Kidney epithelial cell (primary cell): ENCODE measurements at places on chromosomes 3 and 15.

DNA sequence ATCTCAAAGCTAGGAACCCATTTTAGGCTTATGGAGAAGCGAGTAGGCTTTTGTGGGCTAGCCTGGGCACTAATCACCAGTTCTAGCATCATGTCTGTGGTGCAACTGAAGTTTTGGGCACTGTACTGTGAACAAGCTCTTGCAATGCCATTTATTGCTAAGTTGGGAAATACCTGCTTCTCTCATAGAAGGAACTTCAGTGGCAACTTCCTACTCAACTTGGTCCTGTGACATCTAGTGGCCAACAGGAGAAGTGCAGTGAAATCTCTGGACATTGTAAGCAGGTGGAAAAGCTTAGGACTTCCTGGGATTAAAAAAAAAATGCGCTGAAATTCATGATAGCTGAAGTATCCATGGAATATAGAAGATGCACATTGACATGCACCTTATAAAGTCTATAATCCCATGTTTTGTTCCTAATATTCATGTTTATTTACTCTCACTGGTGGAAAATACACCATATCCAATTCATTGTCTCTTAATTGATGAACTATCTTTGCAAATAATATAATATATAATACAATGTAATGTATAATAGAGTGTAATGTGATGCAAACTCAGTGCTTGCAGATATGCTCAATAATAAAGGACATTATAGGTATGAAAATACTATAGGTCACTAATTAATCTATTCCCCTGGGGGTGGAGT, 6.5 kb upstream of the ALDH1A3 start:
- DNase-seq = peak; percentile 72

DNA sequence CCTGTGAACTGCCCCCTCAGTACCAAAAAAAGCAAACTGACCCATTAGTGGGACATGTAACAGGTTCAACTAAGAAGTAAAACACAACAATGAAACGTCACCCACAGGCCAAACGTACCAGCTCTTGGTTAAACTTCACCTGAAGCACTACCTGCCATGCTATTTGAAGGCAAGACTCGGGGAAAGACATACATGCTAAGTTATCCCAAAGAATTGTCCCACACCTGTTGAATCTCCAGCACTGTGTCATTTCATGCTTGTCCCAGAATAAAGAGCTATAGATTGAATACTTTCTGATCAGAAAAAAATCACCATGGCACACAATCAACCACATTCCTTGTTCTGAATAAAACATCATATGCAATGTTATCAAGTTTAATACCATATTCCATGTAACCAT, 195.4 kb upstream of the WNT5A start:
- DNase-seq = no peak

GRCh38 chr3:112629425-112629824, 11.5 kb downstream of the CCDC80 start:
- no peak for DNase-seq

DNA sequence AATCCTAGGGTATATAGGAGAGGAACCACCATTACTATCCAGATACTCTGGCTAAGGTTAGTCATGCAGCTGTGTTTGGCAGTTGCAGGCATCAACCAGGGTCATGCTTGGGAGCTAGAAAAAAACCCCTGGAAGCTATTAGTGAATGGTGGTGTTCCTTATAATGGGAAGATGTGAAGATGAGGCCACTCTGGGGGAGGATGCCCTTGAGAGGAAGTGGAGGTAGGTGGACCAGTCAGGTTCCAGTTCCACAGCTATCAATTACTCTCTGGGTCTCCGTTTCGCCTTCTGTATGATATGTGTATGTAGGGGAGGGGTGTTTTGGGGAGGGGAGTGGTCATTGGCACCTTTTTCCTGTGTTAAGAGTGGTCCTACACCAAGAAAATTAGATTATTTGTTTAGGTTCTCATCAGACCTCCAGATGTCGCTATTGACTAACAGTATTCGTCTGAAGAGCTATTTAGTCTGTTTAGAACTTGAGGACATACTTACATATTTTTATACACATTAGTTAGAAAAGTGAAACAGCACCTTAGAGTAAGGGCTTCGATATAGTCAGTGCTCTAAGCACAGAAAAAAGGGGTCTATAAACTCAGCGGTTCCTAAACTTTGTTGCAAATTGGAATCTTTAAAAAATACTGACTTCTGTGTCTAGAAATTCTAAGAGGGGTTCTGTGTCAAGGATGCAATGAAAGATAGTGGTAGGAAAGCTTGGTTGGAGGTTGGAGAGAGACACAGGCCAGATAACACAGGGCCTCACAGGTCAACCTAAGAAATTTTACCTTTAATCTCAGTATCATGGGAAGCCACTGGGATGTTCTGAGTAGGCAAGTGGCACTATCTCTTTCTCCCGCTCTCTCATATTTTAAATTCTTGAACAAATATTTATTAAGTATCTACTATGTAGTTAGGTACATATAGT, 9.1 kb upstream of the HPS3 start:
- DNase-seq = no peak

DNA sequence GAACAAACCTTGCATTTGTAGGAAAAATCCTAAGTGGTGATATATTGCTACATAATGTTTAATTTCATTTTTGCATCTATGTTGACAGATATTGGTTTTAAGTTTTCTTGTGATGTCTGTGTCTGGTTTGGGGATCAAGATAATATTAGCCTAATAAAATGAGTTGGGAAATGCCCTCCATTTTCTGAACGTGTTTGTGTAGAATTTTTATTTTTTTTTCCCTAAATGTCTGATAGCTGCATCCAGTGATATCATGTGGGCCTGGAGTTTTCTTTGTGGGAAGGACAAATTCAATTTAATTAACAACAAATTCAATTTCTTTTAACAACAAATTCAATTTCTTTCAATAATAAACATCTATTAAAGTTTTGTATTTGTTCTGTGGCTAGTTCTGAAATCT, 35.1 kb downstream of the NEDD4 start:
- no peak for DNase-seq

DNA sequence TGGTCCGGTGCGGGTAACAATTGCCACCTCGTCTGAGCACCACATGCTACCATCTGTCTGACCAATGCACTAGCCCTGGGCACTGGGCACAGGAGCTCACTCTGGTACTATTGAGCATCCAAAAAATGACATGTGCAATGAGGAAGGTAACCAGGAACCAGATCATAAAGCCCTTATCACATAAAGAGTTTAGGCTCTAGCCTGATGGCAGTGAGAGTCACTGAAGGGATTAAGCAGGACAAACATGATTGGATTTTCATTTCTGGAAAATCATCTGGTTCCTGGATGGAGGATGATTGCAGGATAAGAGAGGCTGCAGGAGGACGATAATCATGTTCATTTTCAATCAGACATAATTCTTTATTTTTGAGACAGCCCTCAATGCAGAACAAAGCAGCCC, 12.4 kb downstream of the NDUFB4 start:
- DNase-seq = no peak

DNA sequence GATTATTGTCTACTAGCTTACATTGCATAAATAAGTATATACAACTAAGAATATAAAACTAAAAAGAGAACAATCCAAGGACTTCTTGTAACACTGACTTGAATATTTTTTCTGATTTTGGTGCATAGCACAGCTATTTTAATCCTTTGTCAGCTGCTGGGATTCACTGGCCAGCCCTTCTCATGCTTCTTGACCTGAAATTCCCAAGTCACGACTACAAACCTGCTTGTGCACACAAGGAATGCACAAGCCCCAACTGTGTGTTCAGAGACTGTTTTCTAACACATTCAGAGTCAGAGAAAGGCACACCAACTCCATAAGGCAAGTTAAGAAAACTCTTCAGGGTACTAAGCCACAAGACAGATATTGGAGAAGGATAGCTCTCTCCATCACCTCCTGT, 80.9 kb downstream of the TNIK start:
- DNase-seq = no peak

DNA sequence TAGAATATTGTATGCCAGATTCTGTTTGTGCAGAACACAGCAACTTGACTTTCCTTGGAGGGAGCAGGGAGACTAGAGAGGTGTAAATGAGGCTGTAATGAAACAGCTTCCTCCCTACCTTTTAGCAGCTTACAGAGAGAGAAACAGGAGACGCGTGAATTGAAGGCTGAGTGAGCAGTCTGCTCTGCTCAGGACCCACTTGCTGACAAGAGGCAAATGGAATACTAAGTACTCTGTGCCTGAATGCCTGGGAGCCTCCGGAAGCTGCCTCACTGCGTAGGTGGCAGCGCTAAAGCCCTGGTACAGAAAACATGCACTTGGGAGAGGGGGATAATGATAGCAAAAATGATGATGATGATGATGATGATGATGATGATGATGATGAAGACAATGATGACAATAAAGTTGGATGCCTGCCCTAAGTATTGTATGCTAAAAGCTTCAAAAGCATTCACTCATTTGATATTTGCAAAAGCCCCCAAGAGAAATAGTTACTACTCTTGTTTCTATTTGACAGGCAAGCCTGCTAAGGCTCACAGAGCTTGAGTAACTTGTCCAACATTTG, 548.9 kb downstream of the NTRK3 start:
- no peak for DNase-seq

- no peak for DNase-seq
Observed at GRCh38 chr3:135023996-135024658, 229.1 kb downstream of the EPHB1 start.

- DNase-seq = no peak
Observed at GRCh38 chr15:81858586-81858985, 187.2 kb downstream of the MEX3B start.

GRCh38 chr15:64067564-64068030, 21.3 kb upstream of the DAPK2 start:
- peak; percentile 10 for DNase-seq

- DNase-seq = no peak
Observed at GRCh38 chr3:117602058-117602644, 892.6 kb downstream of the TUSC7 start.

GRCh38 chr3:152384412-152384811, 115.7 kb downstream of the MBNL1 start:
- DNase-seq = no peak

GRCh38 chr15:55835866-55836265, 92.9 kb upstream of the PRTG start:
- no peak for DNase-seq

DNA sequence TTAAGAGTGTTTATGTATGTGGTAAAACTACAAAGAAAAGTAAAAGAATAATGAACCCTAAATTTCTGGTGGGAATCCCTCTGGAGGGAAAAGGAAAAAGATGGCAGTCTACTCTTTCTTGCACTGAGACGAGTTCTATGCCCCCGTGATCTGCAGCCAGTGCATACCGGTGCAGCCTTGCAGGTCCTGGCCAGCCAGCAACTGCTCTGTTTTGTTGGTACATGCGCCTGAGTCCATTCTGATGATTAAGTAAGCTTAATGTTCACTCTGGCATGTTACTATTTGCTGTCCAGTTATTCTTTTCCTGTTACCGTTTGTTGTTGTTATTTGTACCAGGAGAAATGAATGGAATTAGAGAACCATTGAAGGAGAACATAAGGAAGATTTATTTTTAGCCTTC, 95.1 kb upstream of the TMC3 start:
- no peak for DNase-seq

DNA sequence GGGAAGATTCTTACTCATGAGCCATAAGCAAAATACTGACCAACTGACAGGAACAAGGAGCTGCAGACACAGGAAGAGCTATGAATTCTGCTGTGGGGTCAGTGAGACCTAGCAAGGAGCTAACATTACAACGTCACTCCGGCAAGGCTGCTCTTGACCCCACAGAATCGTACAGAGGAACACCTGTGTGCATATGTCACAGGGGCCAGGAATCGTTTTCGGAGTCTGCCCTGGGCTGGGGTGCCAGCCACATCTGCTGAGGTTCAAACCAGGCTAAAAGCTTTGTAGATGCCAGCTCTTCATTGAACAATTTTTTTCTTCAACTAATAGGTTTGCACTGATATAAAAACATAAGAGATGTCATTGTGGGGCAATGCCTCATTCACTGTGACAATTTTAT, 82.6 kb downstream of the LRRK1 start:
- DNase-seq = no peak

GRCh38 chr15:90609242-90610180, 79.8 kb downstream of the CRTC3 start:
- no peak for DNase-seq

- no peak for DNase-seq
Observed at GRCh38 chr3:121592856-121593702, at the start of gene FBXO40. FBXO40 (plus strand) TSS chr3:121593379; CDS start chr3:121620576, 27,197 bp downstream.

DNA sequence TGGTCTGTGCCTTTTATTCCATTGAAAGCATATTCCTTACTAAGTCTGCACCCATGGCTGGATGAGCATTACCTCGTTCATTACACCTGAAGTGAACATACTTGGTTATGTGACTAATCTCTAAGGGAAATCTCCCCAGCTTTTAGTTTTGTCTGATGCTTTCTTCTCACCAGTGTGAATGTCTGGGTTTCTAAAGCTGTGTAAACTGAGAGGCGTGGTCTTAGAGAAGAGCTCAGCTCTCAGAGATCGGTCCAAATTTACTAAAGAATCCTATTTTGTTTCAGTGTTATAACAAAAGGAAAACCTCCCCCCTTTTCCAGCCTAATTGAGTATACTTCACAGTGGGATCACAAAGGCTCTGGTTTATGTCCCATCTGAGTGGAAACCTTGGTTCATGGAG, 352.3 kb downstream of the PTPRG start:
- no peak for DNase-seq

DNA sequence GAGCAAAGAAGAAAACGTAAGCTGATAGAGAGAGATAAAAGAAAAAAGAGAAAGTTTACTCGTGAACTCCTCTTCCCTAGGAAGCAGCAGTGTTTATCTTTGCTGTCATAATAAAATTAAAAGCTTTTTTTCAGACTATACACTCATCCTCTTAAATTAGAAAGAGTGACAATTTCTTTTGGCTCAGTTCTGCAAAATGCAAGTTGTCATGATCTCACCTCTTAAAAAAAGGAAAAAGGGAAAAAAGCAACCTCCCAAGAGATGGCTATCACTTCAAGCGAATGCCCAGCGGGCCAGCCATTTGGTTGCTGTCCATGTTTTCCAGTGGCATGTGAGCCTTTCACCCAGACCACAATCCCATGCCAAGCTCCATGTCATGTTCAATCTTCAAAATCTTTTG, 7.0 kb upstream of the THBS1 start:
- no peak for DNase-seq

GRCh38 chr15:69038508-69038907, 24.0 kb downstream of the NOX5 start:
- no peak for DNase-seq

DNA sequence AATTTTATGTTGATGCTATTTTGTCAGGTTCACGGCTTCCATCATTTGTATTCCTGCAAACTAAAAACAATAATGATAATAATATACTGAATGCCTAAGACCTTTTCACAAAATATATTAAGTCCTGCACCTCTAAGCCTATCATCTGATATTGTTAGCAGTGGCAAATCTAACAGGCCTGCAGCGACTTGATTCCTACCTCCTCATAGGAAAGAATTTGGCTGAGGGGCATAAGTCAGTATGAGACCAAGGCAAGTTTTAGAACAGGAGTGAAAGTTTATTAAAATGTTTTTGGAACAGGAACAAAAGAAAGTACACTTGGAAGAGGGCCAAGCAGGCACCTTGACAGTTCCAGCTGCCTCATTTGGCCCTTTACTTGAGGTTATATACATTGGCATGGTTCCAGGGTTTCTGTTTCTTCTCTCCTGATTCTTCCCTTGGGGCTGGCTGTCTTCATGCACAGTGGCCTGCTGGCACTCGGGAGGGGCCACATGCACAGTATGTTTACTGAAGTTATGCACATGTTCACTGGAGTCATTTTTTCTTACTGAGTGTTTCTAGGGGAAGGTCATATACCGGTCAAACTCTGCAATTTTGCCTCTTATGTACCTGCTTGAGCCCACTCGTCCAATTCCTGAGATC, 418.1 kb downstream of the EPHA6 start:
- no peak for DNase-seq
